ENCODE measurements at places on chromosomes 12 and 14. TPM values are rescaled to one million over a fixed set of nuclear protein-coding genes. Genes with fewer than 3 reads are reported as not detected.

DNA sequence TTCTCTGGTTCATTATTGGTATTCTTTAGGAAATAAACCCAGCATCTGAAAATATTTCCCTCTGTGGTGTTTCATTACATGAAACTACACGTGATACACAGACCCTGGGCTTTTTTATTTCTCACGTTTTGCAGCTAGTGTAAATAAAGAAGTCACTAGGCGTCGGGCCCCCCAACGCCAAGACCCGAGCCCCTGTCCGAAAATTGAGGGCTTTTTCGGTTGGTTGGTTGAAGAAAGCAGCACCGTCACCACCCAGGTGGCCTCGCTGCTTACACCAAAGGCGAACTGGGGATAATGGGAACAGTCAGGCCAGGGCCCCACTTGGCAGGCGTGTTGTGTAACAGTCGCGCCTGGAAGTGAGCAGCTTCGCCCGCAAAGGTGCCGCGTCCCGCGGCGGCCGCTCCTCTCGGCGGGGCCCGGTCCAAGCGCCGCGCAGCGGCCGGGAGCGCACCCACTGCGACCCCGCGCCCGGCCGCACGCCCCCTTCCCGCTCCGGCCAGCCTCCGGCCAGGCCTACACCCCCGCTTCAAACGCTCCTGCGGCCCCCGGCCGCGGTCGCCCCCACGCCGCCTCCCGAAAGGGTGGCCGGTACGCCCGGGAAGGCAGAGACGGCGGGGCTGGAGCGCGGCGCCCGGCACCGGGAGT is 1.2 kb downstream of the DUSP16 start:
- no peak for DNase-seq

DNA sequence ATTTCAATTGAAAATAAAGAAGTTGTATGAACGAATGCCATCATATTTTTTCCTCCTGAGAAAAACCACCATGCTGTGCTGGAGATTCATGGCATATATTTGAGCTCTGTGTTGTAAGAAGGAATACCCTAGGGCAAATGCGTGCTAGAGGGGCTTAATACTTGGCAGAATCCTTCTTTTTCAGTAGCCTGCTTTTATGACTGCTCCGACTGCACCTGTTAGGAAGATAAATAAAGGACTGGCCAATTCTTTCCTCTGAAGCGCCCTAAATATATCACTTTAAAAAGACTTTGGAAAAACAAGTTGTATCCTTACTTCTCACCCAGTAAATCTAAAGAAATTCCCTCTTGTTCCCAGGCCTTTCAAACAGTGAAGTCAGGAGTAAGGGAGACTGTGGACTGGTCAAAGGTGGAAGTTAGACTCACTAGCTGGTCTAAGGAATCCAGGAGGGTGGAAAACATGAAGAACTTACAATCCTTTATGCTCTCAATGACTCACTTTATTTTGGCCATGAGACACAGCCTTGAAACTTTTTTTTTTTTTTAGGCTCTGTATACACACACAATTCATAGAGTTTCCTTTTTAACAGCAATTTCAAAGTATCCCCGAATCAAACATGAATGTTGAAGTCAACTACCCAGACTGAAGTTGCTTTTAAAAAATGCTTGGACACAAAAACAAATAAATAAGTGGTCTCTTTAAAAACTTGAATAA is 5.2 kb downstream of the MYBPC1 start:
- DNase-seq = no peak

DNA sequence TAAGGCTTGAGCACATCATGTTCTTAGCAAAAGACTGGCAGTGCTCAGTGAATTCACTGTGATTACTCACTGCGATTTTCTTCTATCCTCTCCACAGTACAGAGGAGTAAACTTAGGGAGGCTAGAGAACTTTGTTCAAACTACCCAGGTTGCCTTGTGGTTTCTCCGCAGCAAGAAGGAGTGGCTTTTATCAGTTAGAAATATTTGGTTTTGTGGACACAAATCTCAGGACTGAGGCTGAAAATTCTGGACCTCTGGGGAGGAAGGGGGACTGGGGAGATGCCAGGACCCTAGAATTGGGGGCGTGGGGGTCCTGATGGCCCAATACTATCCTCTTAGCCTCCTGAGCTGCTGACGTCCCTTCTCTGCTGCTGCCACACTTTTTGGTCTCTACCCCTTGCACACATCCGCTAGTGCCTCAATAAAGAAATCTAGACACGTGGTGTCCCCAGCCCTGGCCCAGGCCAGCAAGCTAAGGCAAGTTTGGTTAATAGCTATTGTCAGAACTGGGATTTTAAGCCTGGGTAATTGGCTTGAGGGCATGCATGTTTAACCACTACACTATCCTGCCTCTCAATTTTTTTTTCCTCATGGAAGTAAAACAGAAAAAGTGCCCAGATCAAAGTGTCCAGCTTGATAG is 842 bp downstream of the OAS2 start:
- DNase-seq = no peak

The PYGL gene
- total RNA-seq = 61.2 TPM

The CACNA2D4 gene
- 1.9 TPM for total RNA-seq
